ENCODE measurements at places on chromosomes 12 and 14.

- DNase-seq, result no peak
These were observed 55.4 kb downstream of the TEAD4 start for GRCh38 chr12:3014641-3015040.

DNA sequence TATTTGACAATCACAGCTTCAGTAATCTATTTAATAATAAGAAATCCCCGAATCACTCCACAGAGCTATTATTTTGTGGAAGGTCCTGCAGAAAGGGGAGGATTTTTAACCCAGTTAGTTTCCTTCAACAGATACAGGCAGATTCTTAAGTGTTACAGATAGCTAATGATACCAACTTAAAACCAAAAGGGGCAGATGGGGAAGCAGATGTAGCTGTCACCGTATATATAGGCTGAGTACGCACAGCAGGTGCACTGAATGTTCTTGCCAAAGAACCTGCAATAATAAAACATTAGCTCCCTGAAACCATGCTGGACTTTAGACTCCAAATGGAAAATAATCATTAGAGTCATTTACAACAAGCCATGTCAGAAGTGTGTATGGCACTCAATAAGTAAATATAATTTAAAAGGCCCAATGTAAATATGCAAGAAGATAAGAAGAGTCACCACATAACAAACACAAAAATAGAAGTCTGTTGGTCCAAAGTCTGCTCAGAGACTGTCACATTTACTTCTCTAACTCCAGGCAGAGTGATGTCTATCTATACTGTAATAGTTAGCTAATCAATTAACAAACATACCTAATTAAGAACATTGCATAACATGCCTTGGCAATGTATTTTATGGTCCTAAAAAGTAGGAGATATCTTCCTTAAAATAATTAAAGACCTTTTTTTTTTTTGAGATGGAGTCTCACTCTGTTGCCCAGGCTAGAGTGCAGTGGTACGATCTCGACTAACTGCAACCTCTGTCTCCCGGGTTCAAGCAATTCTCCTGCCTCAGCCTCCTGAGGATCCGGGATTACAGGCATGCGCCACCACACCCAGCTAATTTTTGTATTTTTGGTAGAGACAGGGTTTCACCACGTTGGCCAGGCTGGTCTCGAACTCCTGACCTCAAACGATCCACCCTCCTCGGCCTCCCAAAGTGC, 78.8 kb downstream of the SEC23A start:
- DNase-seq, result no peak

DNA sequence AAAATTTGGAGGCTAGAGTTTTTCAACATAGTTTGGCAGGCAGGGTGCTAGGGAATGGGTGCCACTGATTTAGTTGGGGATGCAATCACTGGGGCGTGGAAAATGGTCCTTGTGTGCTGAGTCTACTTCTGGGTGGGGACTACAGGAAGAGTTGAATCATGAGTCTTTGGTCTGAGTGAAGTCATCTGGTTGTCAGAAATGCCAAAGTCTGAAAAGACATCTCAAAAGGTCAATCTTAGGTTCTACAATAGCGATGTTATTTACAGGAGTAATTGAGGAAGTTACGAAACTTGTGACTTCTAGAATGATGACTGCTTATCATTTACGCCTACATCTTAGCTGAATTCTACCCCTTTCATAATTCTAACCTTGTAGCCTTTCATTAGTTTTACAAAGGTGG, 209.1 kb downstream of the NUBPL start:
- no peak for DNase-seq

DNA sequence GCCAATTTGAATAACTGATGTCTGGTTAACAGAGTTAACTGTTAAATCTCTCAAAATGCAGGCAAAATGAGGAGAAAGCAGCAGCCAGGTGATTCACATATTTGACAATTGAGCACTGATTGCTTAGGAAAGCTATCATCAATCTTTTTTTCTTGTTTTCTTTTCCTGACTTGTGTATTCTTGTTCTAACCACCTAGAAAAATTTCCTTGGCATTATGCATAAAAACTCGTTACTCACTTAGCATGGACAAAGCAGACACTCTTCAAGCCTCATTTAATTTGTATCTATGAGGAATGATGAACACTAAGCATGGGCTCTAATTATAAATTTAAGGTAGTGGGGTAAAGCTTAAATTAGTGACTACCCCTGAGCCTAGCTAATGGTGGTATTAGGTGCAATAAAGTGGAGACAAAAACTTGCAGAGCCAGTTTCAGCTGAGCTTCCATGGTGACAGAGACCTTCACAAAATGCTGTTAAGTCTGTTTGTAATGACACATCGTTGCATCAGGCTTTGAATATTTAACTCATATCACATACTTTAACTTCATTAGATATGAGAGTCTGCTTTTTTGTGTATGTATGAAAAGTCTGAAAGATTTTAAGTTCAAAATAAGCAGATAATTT, 52.0 kb downstream of the RASSF9 start:
- DNase-seq, result no peak

GRCh38 chr14:95711476-95712176, 2.3 kb downstream of the TCL1A start:
- no peak for DNase-seq

DNA sequence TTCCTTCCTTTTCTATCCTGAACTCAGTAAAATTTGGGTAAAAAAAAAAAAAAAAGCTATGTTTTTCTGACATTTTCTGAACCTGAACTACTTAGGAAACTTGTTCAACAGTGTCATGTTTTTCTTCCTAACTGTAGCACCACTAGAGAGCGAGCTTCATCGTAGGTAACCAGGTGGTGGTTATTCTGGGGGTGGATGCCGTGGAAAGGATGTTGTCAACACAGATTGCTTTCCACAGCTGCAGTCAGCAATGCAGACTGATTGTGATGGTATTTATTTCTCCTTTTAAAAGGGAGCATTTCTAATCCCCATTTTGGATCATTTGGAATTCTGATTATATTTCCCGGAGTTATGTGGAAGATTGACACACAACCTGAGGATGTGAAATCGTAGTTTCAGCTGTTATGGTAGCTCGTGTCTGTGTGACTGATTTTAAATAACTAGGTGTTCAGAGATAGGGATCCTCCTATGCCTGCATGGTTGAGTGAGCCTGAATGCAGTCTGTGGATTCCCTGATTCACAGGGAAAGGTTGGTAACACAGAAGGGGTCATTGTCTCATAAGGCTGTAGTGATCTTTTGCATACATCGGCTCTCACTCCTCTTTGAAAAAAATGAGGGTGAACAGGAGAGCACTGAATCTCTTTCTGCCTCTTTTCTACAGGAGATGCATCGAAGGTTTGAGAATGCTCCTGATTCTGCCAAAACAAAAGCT, 113.2 kb downstream of the ERC1 start:
- no peak for DNase-seq

Measured in occipital lobe (tissue), 3 donors.